ENCODE measurements at places on chromosomes 3 and 15.

- no peak for DNase-seq
Measured at GRCh38 chr15:41512940-41513505, 604 bp downstream of the LTK start.

DNA sequence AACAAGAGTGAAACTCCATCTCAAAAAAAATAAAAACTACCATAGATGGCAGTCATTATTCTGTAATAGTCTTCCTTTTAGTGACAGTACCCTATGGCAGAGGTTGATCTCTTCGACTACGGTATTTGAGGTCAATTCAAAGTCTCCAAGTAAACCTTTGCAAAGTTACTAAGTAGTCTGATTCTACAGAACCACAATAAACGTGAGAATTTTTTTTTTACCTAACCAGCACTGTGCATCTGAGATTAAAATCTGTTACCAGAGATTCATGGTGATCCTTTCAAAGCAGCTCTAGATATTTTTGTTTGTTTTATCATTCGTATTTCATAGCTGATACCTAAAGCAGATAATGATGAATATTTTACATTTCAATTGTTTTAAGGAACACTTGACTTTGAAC, 86.6 kb upstream of the CHD2 start:
- DNase-seq: no peak

GRCh38 chr3:158728061-158728377, 4.2 kb downstream of the RARRES1 start:
- no peak for DNase-seq

- no peak for DNase-seq
Measured at GRCh38 chr15:88949734-88950400, 36.7 kb upstream of the MFGE8 start.

GRCh38 chr3:190238871-190239270, 83.4 kb downstream of the CLDN1 start:
- DNase-seq: no peak

GRCh38 chr3:23372285-23372684, 169.2 kb downstream of the UBE2E2 start:
- DNase-seq: no peak

DNA sequence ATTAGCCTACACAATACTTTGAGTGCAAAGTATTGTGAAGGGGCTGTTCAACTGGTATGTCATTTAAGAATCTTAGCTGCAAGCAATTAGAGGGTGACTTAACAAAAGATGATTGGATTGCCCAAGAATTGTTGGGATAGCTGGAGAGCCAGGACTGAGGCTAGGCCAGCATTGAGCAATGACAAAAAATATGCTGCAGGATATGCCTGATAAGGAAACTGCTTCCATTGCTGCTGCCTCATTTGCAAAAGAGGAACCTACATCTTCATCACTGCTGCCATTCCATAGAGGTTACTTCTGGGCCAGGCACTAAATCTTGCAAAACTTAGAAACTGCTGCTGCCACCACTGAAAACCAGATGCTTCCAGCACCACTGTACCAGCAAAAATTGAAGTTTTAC, 108.0 kb upstream of the TBC1D5 start:
- DNase-seq: no peak

DNA sequence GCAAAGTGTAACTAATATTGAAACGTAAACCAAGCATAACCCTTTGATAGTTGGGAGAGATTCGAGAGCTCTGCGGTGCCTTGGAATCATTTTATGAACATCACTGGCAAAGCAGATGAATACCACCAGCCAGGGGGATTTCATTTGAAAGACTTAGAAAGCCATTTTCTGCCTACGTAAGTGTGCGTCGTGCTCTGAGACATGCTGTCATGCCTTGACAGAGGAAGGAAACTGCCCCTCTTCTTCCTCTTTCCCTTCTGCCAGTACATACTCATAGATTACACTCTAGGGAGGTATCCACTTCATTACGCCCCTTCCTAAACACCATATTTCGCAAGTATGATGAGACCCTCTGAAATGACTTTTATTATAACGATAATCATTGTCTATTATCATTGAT, 3.3 kb upstream of the MTHFS start:
- DNase-seq: no peak

DNA sequence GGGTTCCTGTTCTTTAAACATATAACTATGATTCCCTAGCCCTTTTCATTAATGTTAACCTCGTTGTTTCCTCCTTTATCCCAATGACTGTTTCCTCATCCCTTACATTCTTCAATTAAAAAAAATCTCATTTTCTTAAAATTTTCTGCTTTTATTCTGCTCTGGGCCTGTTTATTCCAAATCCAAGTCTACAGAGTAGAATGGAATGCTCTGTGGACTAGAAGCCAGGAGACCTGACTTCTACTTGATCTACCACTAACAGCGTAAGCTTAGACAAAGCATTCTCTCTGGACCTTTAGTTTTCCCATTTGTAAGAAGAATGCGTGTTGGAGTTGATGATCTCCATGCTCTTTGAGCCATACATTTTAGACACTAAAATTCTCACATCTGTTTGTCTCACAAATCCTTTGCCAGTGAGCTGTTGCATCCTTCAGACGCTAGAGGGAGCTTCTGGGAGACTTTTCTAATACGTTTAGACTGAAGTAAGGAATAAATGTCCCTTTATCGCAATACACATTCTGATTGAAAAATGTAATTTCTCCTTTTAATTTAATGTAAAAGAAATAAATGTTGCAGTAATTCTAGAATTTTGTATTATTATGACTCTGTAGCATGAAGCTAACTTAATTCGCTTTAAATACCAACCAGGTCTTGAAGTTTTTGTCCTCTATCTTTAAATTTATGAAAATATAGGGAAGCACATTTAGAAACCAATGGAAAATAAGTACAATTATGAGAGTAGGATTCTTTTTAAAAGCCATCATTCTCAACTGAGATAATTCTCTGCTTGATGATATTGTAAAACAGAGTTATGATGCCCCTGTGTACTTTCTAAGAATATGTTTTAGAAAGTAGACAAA, 21.7 kb upstream of the GMNC start:
- DNase-seq: no peak

- no peak for DNase-seq
Measured at GRCh38 chr15:47432826-47433225, 284.5 kb upstream of the SEMA6D start.

DNA sequence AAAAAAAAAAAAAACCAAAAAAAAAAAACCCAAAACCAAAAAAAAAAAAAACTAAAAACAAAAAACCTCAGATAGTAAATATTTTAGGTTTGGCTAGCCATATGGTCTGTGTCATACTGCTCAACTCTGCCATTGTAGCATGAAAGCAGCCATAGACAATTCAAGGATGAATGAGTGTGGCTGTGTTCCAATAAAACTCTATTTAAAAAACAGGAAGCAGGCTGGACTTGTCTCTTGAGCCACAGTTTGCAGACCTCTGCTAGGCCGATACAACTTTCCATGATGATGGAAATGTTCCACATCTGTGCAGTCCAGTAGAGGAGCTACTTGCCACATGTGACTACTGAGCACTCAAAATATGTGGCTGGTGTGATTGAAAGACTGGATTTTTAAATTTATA, 11.1 kb downstream of the EFCAB12 start:
- DNase-seq: no peak

DNA sequence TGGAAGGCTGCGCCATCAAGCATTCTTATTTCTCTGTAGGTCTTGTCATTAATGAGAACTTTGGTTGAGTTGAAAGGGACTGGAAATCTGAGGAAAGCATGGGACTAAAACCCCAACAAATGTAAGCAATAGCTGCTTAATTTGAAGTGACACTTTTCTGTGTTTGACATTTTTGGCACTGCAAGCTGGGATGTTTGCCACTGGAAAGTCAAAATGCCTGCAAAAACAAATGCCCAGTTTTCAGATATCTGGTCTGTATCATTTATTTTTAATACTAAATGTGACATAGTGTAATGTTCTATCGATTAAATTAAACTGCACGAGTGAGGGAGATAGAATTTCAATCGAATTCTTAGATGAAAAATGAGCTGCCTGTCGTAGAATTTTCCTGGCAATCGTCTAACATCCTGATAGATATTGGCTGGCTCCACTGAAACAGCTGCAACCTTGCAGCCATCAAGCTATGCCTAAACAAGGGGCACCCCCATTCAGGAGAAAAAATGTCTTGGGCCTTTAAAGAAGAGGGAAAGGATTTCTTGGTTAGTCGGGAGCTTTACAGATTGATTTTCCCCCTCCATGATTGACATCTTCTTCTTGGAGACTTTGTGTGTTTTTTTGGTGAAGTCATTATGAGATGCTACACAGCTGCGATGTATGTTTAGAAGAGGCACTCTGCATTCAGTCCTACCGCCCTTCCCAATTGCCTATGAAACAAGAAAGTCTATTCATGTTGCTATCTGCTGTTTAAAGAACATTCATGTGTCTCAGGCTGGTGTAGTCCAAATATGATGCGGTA, 316.7 kb upstream of the TBL1XR1 start:
- no peak for DNase-seq

DNA sequence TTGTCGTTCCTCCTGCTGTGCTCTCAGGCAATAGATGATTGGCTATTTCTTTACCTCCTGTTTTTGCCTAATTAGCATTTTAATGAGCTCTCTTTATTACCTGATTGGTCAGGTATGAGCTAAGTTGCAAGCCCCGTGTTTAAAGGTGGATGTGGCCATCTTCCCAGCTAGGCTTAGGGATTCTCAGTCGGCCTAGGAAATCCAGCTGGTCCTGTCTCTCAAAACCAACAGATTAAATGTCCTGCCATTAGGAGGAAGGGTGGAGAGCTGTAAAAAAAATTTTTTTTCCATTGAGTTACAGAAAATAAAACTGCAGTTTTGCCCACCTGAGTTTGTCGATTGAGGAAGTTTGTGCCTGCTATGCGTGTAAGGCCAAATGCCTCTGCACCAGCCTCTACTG, 5.4 kb upstream of the ACSBG1 start:
- no peak for DNase-seq

DNA sequence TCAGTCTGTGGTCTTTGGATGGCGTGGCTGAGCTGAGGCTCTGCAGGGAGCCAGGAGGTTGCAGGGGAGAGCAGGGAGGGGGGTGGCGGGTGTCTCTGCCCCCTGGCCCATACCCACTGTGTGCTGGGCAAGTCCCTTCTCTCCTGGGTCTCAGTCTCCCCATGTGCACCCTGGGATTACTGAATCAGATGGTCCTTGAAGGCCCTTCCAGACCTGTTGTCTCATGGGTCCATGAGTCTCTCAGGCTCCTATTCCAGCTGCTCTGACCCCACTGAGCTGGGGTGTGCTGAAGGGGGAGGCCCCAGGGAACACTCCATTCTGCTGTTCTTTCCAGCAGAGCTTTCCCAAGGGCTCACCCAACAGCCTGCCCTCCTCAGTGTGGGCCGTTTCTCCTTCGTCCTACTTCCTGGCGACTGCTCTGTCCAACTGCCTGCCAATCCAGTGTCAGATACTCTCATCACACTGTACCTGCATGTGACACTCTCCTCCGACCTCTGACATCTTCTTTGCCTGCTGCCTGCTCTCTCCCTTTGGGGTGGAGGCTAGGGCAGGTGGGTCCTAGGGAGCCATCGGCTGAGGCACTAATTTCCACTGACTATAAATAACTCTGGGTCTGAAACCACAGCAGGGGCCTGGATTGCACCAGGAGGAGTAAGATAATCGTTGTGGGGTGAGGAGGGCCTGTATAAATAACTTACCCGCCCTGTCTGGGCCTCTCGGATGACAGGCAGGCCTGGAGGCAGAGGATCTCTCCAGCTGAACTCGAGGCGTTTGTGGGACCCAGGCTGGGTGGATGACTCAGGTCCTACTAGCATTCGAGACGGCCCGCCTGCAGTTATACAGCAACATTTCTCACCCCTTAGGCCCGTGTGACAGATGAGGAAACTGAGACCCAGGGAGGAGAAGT, 67.1 kb downstream of the ATP2B2 start:
- DNase-seq: no peak

DNA sequence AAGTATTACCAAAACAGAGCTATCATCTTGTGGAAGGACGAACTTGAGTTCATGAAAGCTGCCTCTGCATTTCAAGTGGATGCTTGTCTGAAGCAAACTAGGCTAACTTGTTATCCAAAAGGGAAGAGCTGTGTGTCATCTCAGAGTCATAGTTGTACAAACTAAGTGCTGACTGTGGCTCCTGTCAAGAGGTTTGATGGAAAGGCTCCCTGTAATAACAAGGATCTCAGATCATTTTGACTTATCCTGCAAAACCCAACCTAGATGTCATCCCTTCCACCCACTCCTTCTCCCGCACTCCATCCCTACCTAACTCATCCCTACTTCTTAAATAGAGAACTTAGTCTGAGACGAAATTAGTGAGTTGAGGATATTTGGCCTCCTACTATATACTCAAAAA, 110.8 kb downstream of the NR2E3 start:
- no peak for DNase-seq

DNA sequence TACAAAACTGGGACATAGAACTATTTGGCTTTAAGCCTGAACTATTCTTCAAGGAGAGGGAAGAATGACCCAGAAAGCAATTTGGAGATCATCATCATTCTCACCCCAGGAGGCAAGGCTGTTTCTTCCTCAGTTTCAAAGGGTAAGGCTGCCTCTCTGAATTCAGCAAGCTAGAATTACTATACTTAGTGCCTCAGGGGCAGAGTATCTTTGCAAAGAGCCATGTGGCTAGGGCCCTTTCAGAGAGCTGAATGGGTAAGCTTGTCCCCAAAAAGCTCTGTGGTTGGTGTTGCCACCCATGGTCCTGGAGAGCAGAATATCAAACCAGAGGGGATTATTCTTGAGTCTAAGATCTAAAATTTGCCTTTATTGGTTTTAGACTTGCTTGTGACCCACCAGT, 720.3 kb upstream of the ARPP21 start:
- no peak for DNase-seq

- DNase-seq: no peak
Measured at GRCh38 chr3:29721789-29722188, 440.9 kb downstream of the RBMS3 start.

GRCh38 chr3:173396191-173397041, 1.1 kb upstream of the NLGN1 start:
- DNase-seq: no peak

GRCh38 chr3:130316169-130316568, 29.3 kb upstream of the COL6A5 start:
- DNase-seq: no peak

- DNase-seq: no peak
Measured at GRCh38 chr3:101043687-101044078, 50.5 kb upstream of the ABI3BP start.

GRCh38 chr3:61015408-61015807, 235.8 kb downstream of the FHIT start:
- no peak for DNase-seq
